ENCODE measurements at places on chromosomes 16 and 17. TPM values are rescaled to one million over a fixed set of nuclear protein-coding genes. Genes with fewer than 3 reads are reported as not detected.

GRCh38 chr17:49616601-49617131 lies 41.0 kb downstream of the NXPH3 start:
- DNase-seq: no peak

The GRAPL gene
- total RNA-seq: 108 TPM

- DNase-seq: no peak
These were observed 44.0 kb downstream of the ANKRD11 start for GRCh38 chr16:89446136-89446974.

DNA sequence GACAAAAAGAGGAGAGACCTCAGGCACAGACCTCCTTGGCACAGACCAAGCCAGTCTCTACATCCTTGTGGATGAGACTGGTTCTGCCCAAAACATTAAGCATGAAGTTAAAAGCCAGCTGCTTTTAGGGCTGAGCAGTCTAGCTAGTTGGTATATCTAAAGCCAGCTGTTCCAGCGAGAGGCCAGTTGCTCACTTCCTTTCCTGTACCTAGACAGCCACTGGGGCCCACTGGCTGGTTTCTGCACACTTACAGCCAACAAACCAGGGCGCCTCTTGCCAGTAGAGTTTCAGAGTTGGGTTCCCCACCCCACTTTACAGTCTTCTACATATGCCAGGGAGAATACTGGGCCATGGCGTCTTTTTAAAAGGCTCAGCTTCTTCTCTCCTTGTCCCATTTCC lies 242.4 kb downstream of the ZFHX3 start:
- no peak for DNase-seq

DNA sequence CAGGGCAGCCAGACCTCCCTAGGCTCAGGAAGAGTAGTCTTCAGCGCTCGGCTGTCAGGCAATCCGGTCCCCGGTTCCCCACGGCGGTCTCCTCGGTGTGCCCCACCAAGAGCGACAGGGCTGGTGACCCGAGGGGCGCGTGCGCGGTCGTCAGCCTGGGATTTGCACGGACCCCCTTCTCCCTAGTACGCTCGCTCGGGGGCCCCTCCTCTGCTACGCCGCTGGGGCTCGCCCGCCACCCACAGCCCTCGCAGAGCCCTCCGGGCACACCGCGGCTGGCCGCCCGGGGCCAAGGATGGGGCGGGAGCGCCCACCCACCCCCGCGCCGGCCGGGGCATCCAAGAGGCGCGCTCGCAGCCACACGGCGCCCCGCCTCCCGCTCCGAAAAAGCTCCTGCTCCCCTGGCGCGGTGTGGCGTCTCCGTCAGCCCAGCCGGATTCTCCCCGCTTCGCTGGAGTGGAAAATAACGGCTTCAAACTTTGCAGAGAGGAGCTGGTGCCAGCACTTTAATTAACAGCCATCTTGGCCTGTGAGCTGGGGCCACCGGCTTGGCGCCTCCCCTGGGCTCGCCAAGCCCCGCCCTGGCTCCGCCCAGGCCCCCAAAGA lies 2.1 kb upstream of the C1QL1 start:
- no peak for DNase-seq

DNA sequence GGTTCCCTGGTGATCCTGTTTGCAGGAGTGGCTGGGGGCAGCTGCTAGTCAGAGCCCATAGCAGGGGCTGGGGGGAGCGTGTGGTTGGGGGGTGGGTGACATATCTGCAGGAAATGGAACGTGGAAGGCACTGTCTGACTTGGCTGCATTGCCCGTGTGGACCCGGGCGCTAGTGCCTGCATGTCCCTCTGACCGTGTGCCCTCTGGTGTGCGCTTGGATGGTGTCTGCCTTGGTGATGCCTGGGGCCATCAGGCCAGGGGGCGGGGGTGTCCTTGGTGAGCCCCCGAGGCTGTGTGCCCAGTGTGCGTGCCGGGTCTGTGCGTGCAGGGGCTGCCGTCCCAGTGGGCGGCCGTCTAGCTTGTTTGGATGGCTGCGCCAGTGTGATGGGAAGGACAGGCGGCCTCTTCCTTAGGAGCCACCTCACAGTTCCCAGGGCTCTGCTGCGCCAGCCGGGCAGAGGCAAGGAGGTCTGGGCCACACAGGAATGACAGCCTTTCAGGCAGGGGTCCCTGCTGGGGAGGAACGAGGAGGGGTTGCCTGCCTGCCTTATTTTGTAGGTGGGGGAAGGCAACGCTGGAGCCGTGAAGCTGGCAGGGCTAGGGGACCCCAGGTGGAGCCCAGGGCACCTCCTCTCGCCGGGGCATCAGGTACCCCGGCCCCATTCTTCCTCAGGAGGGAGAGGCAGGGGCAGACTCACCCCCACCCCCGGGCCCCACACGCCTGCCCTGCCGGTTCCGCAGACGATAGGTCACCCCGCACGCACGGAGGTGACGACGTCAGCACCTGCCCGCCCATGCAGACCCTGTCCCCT lies 693 bp downstream of the NDRG4 start:
- no peak for DNase-seq

GRCh38 chr16:68389006-68389405 lies 59.3 kb downstream of the SMPD3 start:
- no peak for DNase-seq

The TSNAXIP1 gene
- 0.22 TPM for total RNA-seq

The CFAP52 gene
- total RNA-seq: not detected

DNA sequence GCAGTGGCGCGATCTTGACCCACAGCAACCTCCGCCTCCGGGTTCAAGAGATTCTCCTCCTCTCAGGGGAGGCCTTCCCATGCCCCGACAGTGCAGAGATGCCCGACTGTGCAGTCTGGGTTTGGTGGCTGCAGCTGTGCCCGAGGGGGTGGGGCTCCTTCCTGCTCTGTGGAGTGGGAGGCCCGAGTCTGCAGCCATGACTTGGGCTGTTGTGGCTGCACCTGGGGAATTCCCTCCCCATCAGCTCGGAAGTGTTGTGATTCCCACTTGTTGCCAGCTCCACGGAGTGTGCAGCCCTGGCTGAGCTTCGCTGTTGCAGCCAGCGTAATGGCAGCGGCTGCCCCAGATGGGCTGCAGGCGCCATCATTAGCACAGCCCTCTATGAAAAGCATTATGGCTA lies 66.4 kb upstream of the SMIM36 start:
- DNase-seq: peak; percentile 72

DNA sequence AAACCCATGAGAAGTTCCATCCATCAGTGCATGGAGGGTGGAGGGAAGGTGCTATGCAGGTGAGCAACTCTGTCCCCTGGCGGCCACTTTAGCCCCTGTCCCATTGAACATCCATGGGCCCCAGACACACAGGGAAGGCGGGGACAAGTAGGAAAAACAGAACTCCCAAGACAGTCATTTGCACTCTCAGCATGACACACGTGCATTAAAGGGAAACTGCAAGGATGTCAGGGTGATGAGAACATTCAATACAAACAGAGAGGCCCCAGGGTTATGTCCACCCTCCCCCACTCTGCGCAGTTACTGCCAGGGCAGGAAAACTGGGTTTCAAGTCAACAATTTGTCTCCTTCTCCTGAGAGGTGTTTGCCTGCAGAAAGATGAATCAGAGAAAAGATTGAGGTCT lies 44.0 kb upstream of the AKTIP start:
- DNase-seq: peak; percentile 26

DNA sequence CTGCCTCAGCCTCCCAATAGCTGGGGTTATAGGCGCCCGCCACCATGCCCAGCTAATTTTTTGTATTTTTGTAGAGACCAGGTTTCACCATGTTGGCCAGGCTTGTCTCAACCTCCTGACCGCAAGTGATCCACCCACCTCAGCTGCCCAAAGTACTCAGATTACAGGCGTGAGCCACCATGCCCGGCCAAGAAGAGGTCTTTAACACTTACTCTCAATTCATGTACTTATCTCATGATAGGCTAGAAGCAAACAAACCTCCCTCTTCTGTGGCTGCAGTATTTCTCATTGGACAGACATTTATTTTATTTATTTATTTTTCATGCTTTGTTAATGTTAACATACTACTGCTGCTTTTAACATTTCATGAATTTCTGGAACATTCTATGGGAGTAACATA lies 7.0 kb upstream of the NT5C start:
- no peak for DNase-seq

The SLC38A7 gene
- 27.4 TPM for total RNA-seq

GRCh38 chr16:74951681-74952080 lies 33.2 kb downstream of the WDR59 start:
- DNase-seq: no peak

The WFDC1 gene
- not detected for total RNA-seq

- peak; percentile 17 for DNase-seq
These were observed 16.3 kb downstream of the HS3ST4 start for GRCh38 chr16:25707982-25708583.

DNA sequence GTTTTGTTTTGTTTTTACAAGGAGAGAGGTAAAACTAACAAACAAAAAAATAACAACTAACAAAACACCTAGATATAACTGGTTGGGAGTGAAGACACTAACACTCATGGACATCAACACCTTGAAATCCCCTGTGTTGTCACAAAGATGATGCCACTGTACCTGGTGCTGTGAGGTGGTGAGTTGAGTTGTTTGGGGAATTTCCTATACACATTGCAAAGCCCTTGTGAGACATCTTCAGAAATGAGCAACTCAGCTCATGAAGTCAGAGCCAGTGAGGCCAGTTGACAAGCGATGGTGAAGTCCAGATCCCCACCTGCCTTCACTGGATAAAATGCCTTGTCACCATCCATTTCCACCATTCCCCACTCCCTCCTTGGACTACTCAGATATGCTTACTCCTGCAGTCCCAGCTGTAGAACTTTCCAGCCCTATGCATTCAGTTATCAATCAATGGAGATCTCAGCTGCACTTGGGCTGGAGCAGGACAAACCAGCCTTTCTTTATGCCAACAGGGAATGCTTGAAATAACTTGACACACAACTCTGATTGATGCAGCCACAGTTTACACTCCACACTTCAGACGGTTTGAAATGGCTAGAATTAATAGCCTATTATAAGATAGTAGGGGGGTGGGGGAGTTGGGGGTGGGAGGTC lies 22.2 kb downstream of the ANKFN1 start:
- DNase-seq: no peak

The RPL13 gene
- 2,557 TPM for total RNA-seq

DNA sequence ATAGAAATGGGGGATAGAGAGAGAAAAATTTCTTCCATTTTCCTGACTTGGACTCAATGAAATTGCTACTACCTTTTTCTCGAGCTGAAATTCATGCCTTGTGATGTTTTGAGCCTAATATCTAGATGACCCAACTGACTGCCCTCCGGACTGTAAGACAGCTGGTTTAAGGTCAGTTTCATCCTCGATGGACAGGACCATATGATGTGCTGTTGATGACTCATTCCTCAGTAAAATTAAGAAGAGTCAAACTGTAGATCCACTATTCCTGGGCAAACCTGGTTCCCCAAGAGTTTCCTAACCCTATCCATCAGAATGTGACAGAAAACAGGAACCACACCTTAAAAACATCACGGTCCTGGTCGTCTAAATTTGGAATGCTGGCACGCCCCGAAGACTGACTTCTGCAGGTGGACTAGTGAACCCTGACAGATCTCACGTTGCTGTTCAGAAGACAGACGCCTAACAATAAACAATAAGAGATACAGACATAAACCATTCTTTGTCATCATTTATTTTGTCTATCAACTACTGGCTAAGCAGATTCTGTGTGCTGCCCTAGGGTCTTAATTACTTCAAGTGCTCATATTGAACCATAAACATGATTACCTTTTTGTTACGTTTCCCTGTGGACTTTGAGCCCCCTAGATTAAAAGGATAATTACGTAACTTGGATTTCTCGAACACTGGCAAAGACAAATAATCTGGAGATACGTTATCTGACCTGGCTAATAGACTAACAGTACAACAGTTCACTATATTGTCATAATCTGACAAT lies 45.1 kb upstream of the NOS2 start:
- no peak for DNase-seq

The CCDC154 gene
- under 0.01 TPM for total RNA-seq

DNA sequence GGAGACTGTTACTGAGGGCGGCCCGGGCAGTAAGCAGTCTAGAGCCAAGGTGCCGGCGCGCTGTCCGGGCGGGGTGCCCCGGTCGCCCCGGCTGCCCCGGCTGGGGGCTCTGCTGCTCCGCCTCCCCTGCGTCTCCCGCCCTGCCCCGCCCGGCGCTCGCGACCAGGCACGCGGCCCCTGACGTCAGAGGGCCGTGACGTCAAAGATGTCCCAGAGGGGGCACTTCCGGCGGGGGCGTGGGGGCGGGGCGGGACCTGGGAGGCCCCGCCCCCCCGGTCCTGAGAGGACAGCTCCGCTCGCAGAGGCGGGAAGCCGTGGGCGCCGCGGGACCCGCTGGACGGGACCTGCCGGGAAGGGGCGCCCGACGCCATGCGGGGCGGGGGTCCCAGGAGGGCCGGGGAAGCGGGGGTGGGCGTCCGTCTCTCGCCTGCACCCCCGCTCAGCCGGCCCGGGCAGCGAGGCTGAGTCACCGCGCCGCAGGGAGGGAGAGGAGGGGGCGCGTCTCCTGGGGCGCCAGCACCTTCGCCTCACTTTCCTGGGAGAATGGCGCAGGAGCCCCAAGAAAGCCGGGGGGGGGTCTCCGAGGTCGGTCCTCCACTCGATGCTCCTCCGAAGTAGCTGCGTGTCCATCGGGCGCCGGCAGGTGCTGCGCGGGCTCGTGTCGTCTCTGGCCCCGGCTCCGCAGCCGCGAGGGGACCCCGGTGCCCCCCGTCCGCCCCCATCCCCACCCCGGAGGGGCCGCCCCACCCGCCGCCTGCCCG lies 4.4 kb upstream of the HIC1 start:
- DNase-seq: peak; percentile 70

DNA sequence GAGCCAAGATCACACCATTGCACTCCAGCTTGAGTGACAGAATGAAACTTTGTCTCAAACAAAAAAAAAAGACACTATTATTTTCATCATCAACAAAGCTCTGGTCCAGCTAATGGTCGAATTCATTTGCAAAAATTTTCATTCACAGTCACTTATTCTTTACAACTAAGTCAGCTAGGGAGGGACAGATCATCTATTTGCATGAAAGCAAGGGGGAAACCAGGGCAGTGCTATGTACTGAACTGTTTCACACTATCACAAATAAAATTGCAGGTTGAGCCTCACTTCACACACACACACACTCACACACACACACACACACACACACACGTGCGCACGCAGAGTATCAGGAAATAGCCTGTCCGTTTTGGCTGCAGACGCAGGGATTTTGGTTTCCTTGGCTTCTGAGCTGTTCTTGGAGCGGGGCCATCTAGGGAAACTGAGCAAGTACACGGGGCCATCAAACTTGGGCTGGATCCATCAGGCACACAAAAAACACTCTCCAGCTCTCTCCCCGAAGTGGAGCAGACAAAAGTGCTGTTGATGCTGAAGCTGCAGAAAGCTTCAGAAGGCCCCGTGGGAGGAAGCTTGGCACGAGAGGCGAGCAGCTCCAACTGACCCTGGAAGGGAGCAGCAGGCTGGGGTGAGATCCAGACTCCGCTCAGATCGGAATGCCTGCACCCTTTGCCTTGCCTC lies 44.3 kb upstream of the HELZ start:
- DNase-seq: peak; percentile 85

All from lung microvascular endothelial cell (primary cell).